IPS DF 19.7 (cell line): ENCODE measurements at places on chromosomes 12 and 14.
A peak's percentile ranks its signal among the peaks of the same experiment; 100 is the strongest.

DNA sequence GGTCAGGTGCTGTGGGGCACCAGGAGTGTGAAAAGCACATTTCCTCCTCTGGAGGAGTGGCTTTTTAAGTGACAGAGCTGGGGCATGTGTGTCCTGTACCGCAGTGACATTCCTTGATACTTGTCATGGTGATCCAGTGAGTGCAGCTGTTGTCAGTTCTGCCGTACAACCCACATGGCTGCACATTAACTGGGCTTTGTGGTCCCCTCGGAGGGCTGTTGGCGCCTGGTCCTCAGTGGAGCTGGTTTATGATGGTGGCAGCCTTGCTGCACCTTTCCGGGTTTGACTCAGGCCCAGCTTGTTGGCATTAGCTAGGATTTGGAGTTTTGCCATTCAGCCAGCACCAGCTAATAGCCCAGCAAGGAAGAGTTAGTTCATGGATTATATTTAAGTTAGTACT lies 77.0 kb downstream of the SLC25A47 start:
- no peak for DNase-seq

DNA sequence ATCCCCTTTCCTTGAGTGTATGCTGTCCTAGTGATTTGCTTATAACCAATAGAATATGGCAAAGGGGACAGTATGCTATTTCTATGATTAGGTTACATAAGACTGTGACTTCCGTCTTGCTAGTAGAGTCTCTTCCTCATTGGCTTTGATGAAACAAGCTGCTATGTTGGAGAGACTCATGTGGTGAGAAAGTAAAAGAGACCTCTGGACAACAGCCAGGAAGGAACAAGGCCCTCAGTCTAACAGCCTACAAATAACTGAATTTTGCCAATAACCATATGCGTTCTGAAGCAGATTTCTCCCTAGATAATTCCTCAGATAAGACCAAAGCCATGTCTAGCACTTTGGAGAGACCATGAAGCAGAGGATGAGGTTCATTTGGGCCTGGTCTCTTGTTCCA lies 134.5 kb upstream of the NAV3 start:
- DNase-seq, result no peak

DNA sequence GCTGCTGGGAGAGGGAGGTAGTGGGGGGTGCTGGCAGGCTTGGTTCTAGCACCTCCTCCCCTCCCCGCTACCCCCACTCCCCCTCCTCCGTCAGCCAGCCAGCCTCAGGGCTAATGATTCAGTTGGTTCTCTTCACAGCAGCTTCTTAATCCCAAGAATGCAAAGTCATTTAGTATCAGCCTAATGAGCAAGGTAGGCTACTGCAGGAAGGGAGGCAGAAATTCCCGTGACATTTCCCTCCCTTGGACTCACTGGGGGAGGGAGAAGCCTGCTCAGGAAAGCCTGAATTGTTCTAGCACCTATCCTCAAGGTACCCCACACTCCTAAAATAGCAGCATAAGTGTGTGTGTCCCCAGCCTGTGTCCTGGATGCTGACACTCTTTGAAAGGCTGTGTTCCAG lies 29.8 kb downstream of the ITPK1 start:
- peak; percentile 25 for DNase-seq

- no peak for DNase-seq
Observed at GRCh38 chr14:90567191-90567590, 170.4 kb downstream of the CALM1 start.

DNA sequence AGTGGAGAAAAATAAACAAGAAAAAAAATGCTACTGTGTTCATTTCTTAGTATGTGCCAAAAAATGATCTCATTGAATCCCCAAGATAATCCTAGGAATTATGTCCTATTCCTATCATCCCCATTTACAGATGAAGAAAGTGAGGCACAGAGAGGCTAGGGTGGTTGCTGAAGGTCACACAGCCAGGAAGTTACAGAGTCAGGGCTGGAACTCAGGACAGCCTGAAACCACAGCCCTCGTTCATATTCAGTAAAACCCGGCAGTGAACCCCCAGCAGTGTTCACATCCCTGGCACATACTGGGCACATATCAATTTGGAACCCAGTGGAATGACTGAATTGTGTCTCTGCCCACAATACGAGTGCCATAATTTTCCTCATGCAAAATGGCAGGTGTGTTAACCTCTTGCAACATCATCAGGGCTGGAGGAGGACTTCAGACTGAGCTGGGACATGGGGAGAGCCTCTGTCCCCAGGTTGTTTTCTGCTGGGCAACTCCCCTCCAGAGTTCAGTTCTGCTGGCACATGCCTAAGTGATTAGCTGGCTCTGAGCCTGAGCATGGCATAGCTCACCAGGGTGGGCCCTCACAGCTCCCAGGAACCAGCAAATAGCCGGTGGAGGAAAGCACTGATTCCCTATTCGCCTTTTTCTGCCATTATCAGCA lies 2.0 kb upstream of the PPP1CC start:
- no peak for DNase-seq

GRCh38 chr14:91367173-91368171 lies 50.1 kb downstream of the CCDC88C start:
- DNase-seq, result no peak

- DNase-seq, result no peak
Observed at GRCh38 chr14:49961270-49962222, 68.7 kb downstream of the ARF6 start.

- no peak for DNase-seq
Observed at GRCh38 chr14:89753828-89754412, 200.6 kb downstream of the EFCAB11 start.

DNA sequence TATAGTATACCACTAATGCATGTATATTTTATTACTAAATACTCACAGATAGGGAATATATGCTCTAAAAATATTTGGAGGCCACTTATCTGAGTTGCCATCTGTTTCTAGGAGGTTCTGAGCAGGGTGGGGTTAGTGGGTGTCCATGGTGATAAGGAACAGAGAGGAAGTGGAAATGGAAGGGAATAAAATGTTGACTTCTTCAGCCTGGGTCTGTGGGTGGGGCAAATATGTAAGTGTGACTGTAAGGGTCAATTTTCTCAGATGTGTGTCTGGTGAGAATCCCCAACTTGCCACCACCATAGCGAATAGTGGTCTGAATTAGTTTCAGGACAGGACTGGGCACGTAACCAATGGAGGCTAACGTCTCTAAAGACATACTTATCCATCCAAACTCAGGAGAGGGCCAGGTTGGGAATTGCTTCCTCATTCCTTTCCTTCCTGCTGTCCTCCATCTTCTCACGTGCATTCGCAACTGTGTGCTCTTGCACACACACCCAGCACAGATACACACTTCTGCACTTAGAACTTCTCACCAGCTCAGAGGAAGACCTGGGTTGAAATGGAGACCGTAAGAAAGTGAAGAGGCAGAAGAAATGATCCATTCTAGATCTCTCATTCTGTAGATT lies 54.2 kb upstream of the GZMB start:
- DNase-seq, result no peak

- no peak for DNase-seq
Observed at GRCh38 chr14:51860825-51861499, 550 bp downstream of the GNG2 start.

GRCh38 chr14:22780105-22780679 lies 13.7 kb downstream of the OXA1L start:
- DNase-seq, result no peak

GRCh38 chr14:78251308-78251707 lies 81.1 kb downstream of the NRXN3 start:
- no peak for DNase-seq

DNA sequence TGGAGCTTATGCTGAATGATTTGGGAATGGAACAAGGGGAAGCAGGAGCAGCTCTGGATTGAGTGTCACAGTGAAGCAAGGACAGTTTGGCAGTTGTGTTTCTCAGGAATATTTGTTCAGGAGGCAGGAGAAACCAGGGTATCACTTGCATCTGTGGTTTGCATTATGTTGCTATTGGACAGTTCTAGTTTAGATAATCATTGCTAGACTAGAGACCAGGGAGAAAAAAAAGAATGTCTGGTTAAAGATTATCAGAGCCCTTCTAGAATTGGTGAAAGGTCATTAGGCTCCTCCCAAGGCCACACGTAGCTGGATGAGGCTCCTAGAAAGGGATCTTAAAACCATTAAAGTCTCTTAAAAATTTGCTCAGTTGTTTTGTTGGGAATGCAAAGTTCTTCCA lies 17.0 kb upstream of the SRSF5 start:
- no peak for DNase-seq

DNA sequence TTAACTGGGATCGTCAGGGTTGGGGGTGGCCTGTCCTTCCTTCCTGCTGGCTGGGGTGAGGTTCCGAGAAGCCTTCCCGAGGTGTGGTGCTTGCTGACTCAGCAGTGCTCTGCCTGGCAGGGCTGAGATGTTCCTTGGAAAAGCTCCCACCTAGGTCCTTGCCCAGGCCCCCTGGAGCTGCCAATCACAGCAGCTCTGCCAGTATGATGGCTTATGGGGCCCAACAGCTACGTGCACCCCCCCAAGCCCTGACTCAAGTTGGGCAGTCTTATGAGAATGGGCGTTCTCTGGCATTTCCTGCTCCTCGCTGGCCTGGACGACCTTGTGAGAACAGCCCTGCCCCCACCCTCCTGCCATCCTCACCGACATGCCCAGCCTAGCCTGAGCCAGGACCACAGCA lies 292.2 kb upstream of the CRY1 start:
- no peak for DNase-seq

DNA sequence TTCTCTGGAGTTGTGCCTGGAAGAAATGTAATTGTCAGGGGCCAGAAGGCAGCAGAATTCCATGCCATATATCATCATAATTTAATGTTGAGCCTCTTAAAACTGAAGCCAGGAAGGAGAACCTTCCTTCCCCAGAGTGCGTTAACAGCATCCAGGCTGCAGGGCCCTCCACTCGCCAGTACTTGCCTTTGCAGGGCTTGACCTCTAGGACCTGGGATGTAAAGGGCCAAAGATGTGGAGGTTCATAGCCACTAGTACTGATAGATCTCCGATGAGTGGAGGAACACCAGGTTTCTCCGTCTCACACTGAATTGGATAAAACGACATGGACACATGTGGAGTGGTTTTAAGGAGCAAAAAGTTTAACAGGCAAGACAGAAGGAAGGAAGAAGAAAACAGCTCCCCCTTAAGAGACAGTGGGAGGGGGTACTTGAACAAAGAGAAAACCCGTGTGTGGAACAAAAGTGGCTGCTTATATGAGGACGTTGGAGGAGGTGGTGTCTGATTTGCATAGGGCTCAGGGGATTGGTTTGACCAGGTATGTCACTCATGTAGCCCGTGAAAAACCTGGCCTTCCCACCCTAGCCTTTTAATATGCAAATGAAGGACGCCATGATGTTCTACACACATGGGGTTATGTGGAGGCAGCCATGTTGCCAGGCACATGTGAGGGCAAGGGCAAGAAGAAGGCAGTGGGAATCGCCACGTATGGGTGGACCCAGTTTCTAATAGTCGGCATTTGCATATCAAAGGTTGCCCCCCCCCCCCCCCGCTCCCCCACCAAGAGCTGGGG lies 38.8 kb upstream of the WSCD2 start:
- DNase-seq, result peak; percentile 50

DNA sequence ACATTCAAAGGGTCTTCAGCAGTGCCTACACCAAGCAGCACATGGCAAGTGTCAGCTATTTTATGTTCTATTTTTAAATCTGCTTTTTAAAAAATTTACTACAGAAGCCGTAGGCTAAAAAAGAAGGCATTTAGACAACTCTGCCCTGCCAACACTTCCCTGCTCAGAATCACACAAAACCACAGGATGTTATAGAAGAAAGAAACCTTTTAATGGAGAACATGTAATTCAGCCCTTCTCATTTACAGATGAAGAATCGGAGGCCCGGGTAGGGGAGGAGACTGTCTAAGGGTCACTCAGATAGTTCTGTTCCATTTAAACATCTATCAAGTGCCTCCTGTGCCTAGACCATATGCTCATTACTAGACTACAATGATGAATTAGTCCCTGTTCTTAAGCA lies 171.8 kb upstream of the NTF3 start:
- no peak for DNase-seq

DNA sequence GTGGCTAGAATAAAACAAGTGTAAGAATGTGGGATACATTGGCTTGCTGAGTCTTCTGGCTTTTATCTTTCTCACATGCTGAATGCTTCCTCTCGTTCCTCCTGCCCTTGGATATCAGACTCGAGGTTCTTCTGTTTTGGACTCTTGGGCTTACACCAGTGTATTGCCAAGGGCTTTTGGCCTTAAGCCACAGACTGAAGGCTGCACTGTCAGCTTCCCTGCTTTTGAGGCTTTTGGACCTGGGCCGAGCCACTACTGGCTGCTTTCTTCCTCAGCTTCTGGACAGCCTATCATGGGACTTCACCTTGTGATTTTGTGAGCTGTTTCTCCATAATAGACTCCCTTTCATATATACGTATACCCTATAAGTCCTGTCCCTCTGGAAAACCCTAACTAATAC lies 300.9 kb upstream of the STXBP6 start:
- no peak for DNase-seq

DNA sequence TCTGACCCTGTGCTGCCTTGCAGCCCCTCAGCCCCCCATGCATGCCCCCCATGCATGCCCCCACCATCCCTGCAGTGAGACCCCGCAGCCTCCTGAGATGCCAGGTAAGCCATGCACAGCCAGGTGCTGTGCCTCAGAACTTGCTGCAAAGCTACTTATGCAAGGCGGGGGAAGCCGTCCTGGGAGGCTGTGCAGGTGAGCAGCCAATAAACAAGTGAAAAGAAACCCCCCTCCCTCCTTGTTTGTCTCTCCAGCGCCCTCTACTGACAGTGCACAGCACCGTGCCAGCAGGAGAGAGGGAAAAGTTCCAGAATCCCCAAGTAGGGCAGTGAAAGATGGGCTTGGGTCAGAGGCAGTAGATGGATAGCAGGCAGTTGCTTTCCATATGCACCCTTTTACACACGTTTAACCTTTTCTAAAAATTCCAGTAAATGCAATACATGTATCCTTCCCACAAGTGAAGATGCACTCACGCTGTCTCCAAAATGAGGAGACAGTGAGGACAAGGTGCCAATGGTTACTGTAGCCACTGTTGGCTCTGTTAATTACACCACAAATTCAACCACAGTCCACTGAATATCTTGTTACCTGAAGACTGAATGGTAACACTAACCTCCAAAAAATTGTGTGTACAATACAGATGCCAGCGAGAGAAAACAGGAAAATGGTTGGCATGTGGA lies 18.0 kb downstream of the TNFAIP2 start:
- peak; percentile 75 for DNase-seq

DNA sequence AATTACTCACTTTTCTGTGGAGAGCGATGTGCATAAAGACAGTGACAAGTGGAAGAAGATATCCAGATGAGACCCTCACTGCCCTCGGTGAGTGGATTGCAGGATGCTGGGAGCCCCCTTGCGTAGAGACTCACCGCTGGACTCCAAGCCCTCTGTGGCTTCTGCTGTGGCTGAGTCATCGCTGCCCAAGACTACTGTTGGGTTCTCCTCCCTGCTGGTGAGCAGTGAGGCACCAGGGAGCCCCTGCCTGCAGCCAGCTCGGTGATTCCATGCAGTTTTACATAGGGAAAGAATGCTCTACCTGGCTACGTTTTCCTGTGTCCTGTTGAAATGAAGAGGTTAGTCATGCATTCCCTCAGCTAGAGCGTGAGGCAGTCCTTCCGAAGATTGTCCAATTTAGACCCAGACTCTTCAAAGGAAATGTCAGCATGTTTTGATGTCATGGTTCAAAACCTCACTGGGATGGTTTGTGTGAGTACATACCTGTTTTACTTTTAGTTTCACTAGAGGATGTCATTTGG lies 28.2 kb downstream of the TRAF3 start:
- DNase-seq, result no peak

- no peak for DNase-seq
Observed at GRCh38 chr14:67911562-67911961, 92.0 kb downstream of the RAD51B start.

GRCh38 chr14:22469538-22470303 lies 119.3 kb downstream of the DAD1 start:
- no peak for DNase-seq

- no peak for DNase-seq
Observed at GRCh38 chr14:102323102-102323501, 3.6 kb downstream of the ZNF839 start.

GRCh38 chr14:68154275-68154674 lies 334.7 kb downstream of the RAD51B start:
- DNase-seq, result no peak
